CD4-positive, alpha-beta memory T cell (primary cell): ENCODE measurements at places on chromosomes 3 and 15. TPM values are rescaled to one million over a fixed set of nuclear protein-coding genes. Genes with fewer than 3 reads are reported as not detected.
A peak's percentile ranks its signal among the peaks of the same experiment; 100 is the strongest.

SLC28A1 gene
- total RNA-seq, result not detected

DNAH12 gene
- total RNA-seq, result 0.09 TPM

SPSB4 gene
- not detected for total RNA-seq

COL6A5 gene
- total RNA-seq, result not detected

C3orf80 gene
- total RNA-seq, result not detected

SYNPR gene
- not detected for total RNA-seq

ISLR2 gene
- not detected for total RNA-seq

AGBL1 gene
- total RNA-seq, result not detected

GRCh38 chr3:5633960-5634359 is 446.5 kb downstream of the EDEM1 start:
- H3K4me1 ChIP-seq, result no peaks in the 10 kb centered on the region
- H3K4me3 ChIP-seq, result no peak overlapping the region
- H3K27ac ChIP-seq, result no peak overlapping the region
- H3K27me3 ChIP-seq, result no peaks in the 10 kb centered on the region
- DNase-seq, result no peak
- H3K36me3 ChIP-seq, result no peaks in the 10 kb centered on the region

DNA sequence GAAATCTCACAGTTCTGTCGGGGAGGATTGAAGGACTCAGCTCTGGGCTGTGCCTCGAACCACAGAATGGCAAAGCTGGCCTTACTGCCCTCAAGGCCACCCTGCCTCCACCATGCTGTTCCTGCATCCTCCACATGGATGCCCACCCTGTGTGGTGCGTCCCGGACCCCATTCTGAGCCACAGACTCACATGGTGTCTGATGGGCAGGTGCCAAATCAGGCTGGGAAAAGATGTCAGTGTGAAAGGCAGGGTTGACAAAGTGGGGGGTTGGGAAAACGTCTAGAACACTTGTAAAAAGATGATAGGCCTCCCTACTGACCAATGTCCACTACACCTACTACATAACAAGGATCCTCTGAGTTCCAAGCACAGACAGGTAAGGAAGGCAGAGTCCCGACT is 49.4 kb downstream of the TM2D3 start:
- no peak overlapping the region for H3K27ac ChIP-seq
- H3K4me3 ChIP-seq, result no peak overlapping the region
- no peaks in the 10 kb centered on the region for H3K36me3 ChIP-seq
- no peak for DNase-seq

DNA sequence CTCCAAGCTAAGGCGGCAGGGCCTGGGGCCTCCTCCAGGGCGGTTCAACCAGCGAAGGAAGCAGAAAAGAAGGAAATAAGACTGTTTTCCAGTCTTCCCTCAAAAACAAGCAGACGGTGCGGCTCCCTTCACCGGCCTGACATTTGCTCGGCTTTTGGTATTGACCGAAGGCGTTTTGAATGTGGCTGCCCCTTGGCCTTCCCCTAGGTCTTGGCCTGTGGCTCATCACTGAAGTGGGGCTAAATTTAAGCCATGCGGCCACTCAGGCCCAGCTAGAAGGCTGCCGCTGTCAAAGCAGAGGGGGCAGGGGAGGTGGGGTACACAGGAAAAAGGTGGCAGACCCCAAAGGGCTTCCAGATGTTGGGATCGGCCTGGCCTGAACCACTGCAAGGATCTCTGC is 86.2 kb downstream of the SRGAP3 start:
- peaks cover 6% of the 10 kb centered on the region for H3K4me1 ChIP-seq
- no peaks in the 10 kb centered on the region for H3K36me3 ChIP-seq
- no peaks in the 10 kb centered on the region for H3K27me3 ChIP-seq
- DNase-seq, result no peak
- no peak overlapping the region for H3K27ac ChIP-seq
- H3K4me3 ChIP-seq, result no peak overlapping the region

- H3K4me1 ChIP-seq, result peaks cover 26% of the 10 kb centered on the region
- H3K27me3 ChIP-seq, result no peaks in the 10 kb centered on the region
- peak overlapping the region; percentile 45 for H3K4me3 ChIP-seq
- H3K36me3 ChIP-seq, result peaks cover 36% of the 10 kb centered on the region
- H3K27ac ChIP-seq, result peak overlapping the region; percentile 92
These were observed 1.2 kb downstream of the USP19 start for GRCh38 chr3:49119439-49119838.

- no peak for DNase-seq
- no peak overlapping the region for H3K27ac ChIP-seq
- H3K4me3 ChIP-seq, result no peak overlapping the region
These were observed 13.2 kb downstream of the MRAS start for GRCh38 chr3:138361561-138361971.

GRCh38 chr3:66520724-66521123 is 19.9 kb upstream of the LRIG1 start:
- no peaks in the 10 kb centered on the region for H3K27me3 ChIP-seq
- H3K27ac ChIP-seq, result no peak overlapping the region
- H3K4me3 ChIP-seq, result no peak overlapping the region
- H3K36me3 ChIP-seq, result no peaks in the 10 kb centered on the region
- no peaks in the 10 kb centered on the region for H3K4me1 ChIP-seq
